ENCODE measurements at places on chromosomes 11 and 22.

GRCh38 chr11:93623179-93623578 lies 38.3 kb upstream of the CEP295 start:
- no peak for DNase-seq

GRCh38 chr22:30969532-30970355 lies 679 bp downstream of the TUG1 start:
- DNase-seq: peak; percentile 21

DNA sequence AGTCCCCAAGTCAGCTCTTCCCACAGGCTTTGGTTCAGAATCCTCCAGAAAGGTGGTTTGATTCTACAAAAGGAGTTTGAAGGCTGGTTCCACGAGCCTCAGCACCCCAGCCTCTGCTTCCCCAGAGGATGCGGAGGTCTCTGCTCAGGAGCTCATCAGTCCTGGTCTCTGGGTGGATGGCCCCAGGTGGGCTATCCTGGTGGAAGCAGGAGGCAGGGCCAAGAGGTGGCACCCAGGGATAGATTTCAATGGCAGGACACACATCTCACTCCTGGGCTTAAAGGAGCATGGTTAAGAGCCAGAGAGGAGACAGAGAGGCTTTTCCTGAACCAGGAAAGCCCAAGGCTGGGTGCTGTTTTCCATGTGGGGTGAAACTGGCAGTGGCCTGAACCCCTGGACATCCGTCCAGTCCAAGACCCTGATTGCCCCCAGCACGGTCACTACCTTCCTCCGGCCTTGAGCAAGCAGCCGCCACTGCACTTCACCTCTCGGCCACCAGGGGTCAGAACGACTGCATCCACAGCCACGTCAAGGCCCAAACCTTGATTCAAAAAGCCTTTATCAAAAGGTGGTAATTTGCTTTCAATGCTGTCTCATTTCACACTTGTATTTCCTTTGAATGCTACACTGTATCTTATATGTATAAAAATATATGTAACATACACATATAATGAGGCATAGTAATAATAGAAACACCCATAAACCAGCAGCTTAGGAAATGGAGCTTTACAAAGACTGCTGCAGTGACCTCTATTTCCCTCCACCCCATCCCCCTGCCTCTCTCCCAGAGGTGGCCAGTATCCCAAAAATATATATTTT lies 19.3 kb upstream of the FXYD2 start:
- DNase-seq: peak; percentile 84

GRCh38 chr11:65616575-65617001 lies 1.0 kb downstream of the PCNX3 start:
- no peak for DNase-seq

- no peak for DNase-seq
These were observed 24.6 kb downstream of the MRPL48 start for GRCh38 chr11:73812234-73812633.

DNA sequence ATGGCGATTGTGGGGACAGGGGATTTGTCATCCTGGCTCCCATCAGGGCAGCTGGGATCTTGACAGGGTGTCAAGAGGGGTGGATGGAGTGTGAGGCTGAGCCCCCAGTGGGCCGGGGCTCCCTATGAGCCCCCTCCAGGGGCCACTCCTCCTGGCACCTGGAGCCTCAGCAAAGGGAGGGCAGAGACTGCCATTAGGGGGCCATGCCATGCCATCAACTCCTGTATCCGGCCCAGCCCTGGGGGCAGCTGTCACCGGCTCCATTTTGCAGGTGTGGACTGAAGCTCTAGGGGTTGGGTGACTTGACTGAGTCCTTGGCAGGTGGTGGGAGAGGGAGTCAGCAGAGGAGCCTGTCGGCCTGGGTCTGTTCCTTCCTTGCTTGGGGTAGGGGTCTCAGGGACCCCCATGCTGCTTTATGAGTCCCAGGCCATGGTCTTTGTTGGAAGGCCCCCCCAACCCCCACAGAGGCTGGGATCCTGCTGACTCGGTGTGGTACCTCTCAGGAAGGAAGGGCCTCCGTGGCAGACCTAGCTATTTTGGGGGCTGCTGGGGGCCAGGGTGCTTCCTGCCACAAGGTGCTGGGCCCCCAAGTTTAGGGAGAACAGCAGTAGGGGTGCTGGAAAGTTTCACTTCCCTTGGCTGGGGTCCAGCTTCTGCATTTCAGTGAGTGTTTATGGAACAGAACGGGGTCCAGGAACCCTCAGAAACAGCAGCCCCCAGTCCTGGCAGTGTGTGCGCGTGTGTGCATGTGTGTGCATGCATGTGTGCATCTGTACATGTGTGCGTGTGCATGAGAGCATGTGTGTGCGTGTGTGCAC lies 1.5 kb downstream of the ACY3 start:
- DNase-seq: no peak

- DNase-seq: no peak
These were observed 18.9 kb upstream of the C11orf96 start for GRCh38 chr11:43923406-43924111.

DNA sequence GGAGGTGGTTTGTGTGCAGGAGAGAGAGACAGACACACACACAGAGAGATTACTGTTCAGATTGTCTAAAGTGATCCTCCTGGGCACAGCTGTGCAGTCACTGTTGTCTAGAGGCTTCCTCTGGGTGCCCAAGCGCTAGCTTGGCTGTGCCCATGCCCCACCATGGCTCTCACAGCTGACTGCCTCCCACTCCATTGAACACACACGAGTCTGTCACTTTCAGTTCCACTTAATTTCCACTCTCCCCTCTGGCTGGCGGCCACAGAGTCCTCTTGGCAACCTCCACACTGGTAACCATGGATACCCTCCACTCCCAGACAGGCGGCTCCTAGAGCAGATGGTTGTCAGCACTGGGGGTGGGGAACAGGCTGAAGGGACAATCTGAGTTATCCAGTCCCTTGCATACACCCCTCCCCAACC lies 29.1 kb downstream of the MAP6 start:
- no peak for DNase-seq

DNA sequence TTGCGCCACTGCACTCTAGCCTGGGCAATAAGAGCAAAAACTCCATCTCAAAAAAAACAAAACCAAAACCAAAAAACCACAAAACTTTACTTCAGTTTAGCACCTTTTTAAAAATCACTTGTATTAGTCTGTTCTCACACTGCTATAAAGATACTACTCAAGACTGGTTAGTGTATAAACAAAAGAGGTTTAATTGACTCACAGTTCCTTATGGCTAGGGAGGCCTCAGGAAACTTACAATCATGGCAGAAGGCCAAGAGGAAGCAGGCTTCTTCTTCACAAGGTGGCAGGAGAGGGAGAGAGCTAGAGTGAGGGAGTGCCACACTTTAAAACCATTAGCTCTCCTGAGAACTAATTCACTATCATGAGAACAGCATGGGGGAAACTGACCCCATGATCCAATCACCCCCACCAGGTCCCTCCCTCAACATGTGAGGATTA lies 261.3 kb downstream of the TMEM135 start:
- no peak for DNase-seq

GRCh38 chr22:38167988-38168407 lies 13.6 kb downstream of the PLA2G6 start:
- DNase-seq: no peak

DNA sequence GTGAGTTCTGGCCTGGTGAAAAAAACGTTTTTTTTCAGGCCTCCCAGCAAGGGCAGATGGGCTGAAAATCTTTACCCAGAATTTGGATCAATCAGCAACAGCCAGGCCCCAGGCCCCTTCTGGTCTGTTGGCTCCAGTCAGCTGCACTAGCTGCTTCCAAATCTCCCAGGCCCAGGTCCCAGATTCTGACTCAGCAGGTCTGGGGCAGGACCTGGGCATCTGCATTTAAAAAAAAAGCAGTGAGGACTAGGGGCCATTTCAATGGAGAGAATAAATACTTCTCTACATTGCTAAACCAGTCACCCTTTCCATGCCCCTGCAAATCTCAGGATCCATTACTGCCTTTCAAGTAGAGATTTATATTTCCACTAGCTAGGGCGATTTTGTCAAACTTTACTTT lies 4.3 kb downstream of the SLC15A3 start:
- DNase-seq: no peak

- no peak for DNase-seq
These were observed 134.3 kb downstream of the BUD13 start for GRCh38 chr11:116638463-116638862.

DNA sequence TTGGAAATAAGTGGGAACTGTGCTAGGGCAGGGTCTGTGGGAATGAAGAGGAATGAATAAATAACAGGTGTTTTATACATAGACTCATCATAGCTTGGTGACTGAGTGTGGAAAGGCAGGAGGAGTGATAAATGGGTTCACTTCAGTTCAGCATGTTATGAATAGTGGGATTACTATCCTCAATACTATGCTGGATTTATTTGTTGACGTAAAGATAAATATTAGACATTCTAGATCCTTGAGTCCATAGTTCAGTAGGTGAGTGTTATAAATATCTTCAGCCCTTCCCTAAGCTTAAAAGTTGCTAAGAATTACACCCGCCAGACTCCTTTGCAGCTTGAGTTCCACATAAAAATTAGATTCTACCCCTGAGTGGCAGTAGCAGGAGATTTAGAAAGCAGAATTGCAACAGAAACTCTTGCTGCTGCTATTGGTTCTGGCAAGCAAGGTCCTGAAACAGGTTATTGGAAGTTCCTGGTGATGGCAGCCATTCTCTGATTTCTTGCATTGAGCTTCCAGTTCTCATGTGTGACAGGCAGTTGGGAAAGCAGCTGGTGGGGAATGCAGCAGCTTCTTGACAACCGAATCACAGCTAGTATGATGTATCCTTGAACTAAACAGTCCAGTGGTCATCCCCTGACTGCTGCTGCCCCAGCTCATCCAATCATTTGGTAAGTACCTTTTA lies 1558.9 kb downstream of the FAM181B start:
- no peak for DNase-seq

DNA sequence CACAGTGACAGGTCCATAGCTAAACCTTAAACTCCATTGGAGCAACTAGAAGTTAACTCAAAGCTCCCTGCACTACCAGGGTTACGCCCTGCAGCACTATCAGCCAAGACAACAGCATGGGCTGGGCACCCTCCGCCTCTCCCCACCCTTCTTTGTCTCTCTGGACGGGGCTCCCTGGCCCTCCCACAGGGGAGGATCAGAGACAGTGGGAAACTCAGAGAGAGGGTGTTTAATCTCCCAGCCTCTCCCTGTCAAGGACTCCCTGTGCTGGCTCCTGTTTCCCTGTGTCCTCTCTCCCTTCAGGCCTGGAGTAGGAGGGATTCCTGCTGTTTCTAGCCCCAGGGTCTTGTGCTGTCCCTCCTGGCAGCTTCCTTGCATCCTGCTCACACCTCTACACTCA lies 56.9 kb upstream of the CSNK2A3 start:
- DNase-seq: no peak

- no peak for DNase-seq
These were observed 19.4 kb downstream of the GRAP2 start for GRCh38 chr22:39920134-39920743.

DNA sequence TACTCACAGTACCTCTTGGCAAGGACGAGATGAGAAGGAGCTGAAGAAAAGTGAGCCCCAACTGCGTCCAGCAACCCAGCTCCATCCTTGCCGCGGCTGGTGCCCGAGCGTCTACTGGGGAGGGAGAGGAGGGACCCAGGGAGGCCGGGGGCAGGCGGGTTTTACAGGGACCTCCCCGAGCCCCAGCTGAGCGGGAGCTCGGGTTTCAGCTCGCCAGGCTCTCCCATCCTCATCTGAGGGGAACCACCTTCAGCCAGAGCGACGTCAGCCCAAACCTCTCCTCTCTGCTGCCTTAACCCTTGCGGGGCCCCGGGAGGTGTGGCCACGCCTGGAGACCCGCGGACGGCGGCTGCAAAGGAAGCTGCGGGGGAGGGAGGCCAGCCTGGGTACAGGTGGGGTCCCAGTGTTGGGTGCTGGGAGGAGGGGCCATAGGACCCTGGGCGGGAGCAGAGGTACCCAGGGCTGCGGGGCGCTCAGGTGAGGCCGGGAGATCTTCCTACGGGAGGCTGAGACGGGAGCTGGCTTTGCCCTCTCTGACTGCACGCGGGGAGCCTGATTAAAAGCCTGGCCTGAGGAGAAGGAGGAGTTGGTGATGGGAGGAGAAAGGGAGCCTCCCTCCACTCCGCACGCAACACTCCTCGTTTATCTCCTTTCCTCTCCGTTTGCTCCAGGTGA lies at the start of gene PAMR1:
Gene PAMR1 (minus strand): TSS at position 116 of the 675 bp plus-strand sequence. CDS start 31 bp downstream, at position 85.
- DNase-seq: no peak

- DNase-seq: no peak
These were observed 34.1 kb upstream of the TOLLIP start for GRCh38 chr11:1343391-1344055.

- DNase-seq: no peak
These were observed 18.3 kb downstream of the ELF5 start for GRCh38 chr11:34495239-34495723.

- no peak for DNase-seq
These were observed 356.2 kb downstream of the METTL15 start for GRCh38 chr11:28464252-28464867.

DNA sequence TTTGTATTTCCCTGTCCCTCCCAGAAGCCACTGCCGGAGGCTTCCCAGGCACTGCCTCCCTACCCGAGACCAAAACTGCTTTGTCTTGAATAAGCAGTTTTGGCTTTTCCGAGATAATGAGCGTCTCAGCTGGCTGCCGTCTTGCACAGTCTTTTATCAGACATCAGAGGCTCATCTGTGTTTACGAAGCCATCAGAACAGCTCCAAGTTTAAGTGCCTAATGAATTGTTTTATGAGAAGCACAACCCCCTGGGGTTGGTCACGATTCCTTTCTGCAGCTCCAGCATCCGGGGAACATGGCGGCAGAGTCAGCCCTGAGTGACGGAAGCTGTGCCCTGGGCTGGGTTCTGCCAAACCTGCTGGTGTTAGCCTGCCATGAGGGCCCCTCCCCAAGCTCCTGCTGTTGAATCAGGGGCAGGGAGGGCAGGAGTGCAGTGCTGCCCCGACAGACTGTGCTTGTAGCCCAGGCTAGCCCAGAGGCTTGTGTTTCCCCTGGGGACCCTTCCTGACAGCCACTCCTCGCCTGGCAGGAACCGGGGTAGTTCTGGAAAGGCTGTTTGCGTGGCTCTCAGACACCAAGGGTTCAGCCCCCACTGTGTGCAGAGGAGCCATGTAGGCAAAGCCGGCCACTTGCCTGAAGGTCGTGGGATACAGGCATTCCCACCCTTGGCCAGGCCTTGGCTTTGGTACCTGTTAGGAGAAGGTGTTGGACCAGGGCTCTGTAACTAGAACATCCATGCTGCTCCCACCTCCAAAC lies 96.1 kb downstream of the MORC2 start:
- DNase-seq: no peak

- DNase-seq: no peak
These were observed 50.3 kb downstream of the CDKN1C start for GRCh38 chr11:2835296-2835695.

DNA sequence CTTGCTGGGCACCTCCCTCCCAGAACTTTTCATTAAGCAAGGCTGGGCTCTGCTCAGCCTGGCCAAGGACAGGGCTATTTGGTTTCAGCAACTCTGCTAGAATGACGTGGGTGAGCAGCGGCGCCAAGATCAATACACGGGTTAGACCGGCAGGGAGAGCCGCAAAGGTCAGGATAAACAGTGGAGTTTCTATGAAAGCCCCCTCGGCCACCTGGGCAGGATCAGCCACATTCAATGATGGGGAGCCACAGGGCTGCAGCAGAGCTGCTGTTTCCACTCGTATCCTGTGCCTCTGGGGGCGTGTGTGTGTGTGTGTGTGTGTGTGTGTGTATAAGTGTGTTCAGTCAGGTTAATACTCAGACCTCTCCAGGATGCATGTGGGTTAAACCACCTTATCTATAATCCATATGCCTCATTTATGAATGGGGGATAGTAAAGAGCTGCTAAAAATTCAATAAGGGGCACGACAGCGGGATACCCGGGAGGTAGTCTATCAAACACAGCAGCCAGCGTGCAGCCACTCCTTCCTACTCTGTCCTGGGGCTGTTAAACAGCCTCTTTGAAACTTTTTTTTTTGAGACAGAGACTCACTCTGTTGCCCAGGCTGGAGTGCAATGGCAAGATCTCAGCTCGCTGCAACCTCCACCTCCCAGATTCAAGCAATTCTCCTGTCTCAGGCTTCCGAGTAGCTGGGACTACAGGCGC lies 34.8 kb downstream of the MYH9 start:
- DNase-seq: no peak
